ENCODE measurements at places on chromosomes 2 and 18.

DNA sequence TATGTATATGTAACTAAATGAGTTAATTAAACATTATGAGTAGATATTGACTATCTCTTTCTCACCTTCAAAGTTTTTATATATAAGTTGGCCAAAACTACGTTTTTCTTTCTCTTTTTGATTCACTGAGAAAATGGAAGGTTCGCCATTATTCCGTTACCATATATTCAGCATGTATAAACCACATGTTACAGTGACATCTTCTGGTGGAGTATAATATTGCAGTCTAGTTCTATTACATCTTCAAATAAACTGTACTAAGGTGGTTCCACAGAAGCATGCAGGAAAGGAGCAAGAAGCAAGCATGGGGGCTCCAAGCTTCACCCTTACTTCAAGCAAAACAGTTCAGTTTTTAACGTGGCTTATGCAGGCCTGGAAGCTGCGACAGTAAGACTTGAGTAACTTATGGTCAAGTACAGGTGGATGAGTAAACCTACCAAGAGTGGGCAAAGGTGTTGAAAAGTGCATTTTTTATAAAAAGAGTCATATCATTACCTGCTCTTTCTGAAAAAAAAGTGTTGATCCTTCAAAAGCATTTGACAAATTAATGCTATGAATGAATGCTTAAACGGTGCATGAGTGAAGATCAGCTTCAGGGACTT, 129.8 kb upstream of the RAB6C start:
- DNase-seq, result peak; percentile 18

DNA sequence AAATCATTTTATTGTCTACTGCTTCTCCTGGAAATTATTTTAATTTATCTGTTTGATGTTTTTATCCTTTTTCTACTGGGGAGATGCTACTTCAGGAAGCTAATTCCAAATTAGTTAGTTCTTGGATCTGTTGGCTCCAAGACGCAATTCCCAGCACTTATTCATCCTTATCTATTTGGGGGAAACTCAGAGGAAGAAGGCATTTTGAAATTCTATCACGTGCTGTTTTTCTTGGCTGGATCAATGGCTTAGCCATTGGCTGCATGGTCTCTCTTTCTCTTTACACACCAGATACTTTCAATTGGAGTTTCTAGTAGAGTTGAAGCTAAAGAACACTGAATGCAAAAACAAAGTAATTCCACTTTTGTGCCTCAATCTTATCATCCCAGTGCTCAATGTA, 98.3 kb downstream of the RAPGEF4 start:
- DNase-seq, result no peak

DNA sequence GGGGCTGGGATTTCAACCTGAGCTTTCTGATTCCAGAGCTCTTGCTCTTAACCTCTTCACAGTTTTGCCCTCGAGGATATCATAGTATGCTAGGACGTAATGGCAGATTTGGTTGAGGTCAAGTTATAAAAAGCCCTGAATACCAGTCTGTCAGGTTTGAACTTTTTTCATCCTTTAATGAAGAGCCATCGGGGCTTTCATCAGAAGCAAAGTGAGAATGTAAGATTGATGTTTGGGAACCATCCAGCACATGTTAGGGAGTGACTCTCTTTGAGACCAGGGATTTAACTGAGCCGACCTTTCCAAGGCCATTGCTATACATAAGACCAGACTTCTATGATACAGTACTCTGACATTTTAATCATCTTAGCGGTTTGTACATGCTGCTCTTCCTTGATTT, 142.5 kb downstream of the TTC27 start:
- no peak for DNase-seq

GRCh38 chr18:23114171-23114881, 21.0 kb upstream of the CABLES1 start:
- no peak for DNase-seq

DNA sequence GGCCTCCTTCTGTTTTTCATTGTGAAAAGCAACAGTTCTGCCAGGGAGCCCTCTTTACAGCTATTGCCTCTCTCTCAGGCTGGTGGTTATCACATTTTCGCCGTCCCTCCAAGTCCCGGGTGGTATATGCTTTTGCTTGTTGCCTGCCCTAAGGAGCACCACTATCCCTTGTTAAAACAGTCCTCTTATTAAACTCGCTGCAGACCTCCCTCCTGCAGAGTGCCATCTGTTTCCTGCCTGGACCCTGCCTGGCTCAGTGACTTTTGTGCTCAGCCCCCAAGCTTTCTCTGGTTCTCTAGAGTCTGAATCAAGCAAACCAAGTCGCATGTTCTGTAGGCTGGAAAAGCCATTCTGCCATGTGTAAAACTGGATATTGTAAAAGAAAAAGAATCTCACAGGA, 72.1 kb upstream of the FHL2 start:
- DNase-seq, result no peak

DNA sequence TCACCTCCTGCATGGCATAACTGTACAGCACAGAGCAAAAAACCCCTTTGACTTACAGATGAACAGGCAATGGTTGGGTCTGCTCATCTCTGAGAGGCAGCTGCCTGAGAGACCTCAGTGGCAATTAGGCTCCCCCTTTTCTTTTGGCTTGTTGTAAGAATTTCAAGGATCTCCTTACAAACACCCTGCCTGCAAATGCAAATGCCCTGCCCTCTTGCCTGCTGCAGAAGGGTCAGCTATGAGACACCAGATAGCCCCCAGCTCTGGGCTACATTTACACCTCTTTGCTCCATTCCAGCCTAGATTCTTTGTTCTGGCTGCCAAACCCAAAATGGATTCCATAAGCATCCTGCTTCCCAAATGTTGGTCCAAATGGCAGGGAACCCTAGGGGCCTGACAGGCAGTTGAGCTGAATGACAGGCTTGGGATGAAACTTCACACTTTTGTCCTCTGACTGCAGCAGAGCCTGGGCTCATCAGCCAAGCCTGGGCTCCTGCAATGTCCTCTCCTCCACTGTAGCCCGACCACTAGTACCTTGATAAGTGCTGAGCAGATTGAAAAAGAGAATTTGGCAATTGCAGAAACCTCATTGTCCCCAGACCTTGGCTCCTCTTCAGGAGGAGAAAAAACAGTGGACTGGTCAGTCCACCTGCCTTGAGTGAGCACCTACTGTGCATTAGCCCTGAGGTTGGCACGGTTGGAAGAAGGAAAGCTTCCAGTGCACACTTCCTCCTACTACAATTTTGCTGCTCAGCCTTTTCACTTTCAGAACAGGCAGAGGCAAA, 678.3 kb downstream of the BCL11A start:
- no peak for DNase-seq

DNA sequence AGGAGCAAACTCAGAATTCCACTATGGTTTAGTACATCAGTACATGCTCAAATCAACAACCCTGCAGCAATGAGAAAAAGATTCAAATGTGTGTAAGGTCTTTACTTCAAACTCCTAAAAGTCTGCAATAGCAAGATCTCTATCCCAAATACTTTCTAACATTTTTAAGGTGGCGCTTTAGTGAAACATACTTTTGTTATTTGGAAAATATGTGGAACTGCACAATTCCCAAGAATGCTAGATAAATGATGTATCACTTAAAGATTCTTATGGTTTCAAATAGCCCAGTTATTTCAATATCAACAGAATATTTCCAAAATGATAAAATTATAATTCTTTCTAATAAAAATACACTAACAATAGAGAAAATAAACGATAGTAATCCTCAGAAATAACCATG, 227.6 kb upstream of the SMAD7 start:
- DNase-seq, result no peak

- DNase-seq, result no peak
These were observed 123.8 kb upstream of the ZEB2 start for GRCh38 chr2:144643537-144644336.

- peak; percentile 72 for DNase-seq
These were observed 70.5 kb downstream of the PRPF40A start for GRCh38 chr2:152646775-152647174.

DNA sequence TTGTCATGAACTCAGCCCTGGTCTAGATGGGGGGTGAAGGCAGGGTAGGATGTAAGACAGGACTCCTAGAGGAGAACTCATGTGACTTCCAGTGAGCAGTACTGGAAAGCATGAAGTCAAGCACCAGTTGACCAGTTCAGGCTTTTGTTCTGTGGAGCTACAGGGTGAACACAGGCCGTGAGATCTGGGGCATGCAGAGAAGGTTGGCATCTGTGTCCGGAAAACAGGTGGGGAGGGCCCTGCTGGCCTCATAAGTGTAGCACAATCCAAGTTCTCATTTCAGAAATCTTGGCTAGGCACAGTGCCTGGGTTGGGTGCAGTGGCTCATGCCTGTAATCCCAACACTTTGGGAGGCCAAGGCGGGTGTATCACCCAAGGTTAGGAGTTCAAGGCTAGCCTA, 50.9 kb upstream of the SPATS2L start:
- DNase-seq, result no peak

DNA sequence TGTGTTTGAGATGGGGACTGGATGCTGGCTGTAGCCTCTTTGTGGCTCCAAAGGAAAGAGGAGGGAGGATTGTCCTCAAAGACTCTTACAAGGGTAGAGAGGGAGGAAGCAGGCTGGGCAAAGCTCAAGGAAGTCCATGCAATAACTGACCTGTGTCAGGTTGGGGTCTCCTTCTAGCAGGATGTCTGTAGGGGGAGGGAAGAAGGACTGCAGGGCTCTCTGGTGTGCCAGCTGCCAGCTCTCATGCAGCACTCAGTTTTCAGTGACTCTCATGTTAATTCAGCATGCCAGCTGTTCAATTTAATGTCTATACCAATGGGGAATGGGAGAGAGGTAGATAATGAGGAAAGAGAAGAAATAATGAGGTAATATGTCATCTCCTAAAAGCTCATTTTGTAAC, 85.3 kb upstream of the RANBP2 start:
- DNase-seq, result no peak

- no peak for DNase-seq
These were observed 233.3 kb downstream of the LDLRAD4 start for GRCh38 chr18:13451661-13452387.

GRCh38 chr2:224072541-224073188, 33.6 kb upstream of the SERPINE2 start:
- DNase-seq, result no peak

- DNase-seq, result no peak
These were observed 28.9 kb upstream of the CNOT11 start for GRCh38 chr2:101223814-101224231.

DNA sequence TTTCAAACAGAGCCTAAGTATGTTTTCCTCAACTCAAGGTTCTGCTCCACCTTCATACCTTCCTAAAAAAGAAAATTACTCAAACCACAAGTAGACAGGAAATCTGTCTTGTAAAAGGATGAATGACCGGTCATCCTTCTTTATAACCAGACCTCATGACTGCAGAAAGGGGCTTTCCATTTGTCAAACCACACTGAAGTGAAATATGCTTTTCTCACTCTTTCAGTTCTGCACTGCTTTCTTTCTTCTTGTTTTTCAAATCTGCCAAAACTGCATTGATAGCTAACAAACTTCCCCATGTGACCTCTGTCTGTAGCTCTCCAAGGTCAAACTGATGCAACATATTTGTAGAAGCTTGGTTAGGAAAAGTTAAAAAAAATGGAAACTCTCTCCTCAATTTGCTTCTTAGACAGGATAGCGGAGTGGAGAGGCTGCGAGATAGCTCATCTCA, 308.9 kb upstream of the CCDC68 start:
- DNase-seq, result no peak

- no peak for DNase-seq
These were observed 18.9 kb downstream of the ATP8B1 start for GRCh38 chr18:57784034-57784800.

GRCh38 chr18:7333025-7333562, 102.2 kb downstream of the LRRC30 start:
- no peak for DNase-seq

DNA sequence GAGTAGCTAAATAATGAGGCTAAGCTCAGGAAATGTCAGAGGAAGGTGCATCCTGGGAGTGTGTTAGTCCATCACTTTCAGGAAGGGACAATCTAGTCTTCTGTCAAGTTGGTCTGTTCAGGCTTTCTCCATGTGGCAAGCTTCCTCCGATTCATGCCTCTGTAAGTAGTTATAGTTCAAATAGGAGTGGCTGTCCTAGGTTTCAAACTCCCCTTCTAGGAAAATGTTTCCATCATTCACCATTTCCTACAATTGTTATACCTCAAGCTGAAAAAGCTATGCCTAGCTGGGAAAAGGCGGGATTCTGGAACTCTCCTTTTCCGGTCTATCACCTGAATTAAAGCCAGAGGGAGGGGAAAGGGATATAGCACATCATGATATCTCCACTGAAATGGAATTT, 287.7 kb upstream of the ZSWIM2 start:
- no peak for DNase-seq
